Adrenal gland (tissue), 19 donors: ENCODE measurements at places on chromosomes 7 and 10. TPM values are rescaled to one million over a fixed set of nuclear protein-coding genes. Genes with fewer than 3 reads are reported as not detected.

GRCh38 chr10:38038932-38039245 is 28.4 kb downstream of the ZNF33A start:
- DNase-seq: no peak

DNA sequence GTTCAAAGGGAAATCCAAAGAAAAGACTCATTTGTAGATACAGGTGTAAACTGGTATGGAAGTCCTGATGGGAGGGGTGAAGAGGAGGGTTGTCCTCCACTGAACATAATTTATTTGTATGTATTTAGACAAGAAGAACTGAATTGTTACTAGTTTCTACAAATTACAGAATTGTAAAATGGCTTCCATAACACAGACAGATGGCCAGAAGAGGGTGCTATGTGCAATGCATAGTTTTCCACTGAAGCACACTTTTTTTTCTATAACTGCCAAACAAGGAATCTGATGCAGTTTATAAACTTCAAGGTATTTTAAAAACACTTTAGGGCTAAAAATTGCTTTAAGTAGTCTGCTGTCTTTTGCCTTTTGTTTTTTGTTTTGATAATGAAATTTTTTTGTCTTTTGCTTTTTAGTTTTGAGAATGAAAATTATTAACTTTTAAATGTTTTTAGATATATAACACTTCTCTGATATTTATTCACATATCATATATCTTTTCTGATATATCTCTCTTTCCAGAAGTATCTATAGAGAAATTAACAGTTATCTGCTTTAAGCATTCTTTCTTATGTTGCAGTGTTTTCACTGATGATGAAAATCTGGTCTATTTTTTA is 58.5 kb downstream of the PHYHIPL start:
- no peak for DNase-seq

DNA sequence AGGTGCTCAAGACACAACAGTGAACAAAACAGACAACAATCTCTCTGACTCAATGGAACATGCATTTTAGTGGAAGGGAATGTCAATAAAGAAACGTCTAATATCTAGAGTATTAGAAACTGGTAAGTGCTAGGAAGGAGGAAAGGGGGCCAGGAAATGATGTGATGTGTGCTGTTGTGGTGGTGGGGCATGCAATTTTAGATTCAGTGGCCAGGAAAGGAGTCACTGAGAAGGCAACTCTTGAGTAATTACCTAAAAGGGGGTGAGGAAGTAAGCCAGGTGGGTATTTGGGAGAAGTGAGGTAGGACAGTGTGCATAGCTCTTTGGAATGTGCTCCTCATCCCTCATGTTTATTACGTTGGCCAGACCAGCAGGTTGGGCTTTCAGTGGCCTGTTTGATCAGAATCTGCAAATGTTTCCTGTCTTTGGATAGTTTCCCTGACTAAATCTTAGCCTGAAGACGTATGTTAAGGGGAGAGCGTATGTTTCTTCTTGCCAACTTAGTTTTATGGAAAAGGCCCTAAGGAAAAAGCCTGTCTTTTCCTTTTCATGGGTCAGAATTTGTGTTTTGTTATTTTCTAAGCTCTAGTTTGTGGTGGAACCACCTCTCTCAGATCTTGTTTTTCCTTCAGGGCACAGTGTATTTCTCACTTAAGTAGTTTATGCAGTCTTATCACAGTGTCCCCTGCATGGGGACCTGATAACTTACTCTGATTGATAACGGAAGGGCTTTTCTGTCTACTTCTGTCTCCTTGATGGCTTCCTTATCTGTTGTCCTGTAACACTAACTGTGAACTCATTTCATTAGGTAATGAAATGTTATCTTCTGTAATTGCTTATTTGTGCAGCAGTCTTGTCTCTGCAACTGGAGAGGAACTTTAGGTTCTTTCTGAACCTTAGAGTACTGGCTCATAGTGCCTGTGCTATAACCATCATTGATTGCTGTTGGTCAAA is 203.7 kb downstream of the AUTS2 start:
- no peak for DNase-seq

- DNase-seq: no peak
Measured at GRCh38 chr10:75726522-75727483, 295.4 kb downstream of the LRMDA start.

GRCh38 chr7:37065779-37066271 is 341.5 kb upstream of the AOAH start:
- DNase-seq: no peak

DNA sequence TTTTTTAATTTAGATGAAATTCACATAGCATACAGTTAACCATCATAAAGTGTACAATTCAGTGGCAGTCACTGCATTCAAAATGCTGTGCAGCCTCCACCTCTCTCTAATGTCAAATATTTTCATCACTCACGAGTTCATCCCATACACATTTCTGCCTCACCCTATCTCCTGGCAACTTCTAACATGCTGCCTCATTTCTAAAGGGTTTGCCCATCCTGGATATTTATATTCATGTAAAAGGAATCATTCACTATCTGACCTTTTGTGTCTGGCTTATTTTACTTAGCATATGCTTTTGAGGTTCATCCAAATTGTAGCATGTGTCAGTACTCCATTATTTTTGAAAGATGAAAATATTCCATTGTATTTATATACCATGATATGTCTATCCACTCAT is 286.9 kb upstream of the VSTM2A start:
- no peak for DNase-seq

DNA sequence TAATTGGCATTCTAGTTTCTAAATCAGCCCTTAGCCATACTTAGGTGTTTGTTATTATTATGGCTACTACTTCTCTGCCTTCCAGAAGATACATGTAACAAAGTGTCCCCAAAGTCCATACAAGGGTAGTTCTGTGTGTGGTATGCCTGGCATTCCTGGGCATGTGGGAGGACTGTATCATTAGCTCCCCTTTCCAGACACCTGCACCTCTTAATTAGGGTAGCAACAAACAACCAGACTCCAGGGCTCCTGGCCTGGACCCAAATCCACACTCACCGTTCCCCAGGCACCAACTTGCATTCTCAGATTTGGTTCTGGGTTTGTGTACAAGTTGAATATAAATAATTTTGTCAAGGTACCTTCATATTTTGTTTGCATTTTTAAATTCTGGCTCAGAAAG is 15.5 kb upstream of the CALD1 start:
- no peak for DNase-seq

DNA sequence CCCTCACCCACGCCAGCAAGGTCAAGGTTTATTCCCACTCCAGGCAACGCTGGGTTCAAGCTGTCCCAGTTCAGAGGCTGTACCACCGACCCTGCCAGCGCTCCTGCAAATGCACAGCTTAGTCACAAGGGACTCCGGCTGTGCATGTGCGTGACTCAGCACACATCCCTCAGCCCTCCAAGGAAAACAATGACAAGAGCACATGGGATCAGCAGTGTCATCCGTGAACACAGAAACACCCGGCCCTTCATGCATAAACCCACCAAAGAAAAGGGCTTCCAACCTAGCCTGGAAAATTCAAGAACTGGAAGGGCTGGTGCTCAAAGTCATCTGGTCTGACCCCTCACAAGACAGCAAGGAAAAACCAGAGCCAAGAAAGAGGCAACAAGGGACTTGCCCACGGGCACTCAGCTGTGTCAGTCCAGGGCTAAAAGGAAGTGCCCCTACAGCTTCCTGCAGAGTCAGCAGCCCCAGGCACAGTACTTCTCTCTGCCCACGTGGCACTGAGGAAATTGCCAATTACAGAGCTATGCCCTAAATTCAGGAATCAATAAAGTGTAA is 106.1 kb downstream of the KCNMA1 start:
- DNase-seq: peak; percentile 93

GRCh38 chr7:79051915-79052314 is 401.6 kb downstream of the MAGI2 start:
- DNase-seq: no peak

DNA sequence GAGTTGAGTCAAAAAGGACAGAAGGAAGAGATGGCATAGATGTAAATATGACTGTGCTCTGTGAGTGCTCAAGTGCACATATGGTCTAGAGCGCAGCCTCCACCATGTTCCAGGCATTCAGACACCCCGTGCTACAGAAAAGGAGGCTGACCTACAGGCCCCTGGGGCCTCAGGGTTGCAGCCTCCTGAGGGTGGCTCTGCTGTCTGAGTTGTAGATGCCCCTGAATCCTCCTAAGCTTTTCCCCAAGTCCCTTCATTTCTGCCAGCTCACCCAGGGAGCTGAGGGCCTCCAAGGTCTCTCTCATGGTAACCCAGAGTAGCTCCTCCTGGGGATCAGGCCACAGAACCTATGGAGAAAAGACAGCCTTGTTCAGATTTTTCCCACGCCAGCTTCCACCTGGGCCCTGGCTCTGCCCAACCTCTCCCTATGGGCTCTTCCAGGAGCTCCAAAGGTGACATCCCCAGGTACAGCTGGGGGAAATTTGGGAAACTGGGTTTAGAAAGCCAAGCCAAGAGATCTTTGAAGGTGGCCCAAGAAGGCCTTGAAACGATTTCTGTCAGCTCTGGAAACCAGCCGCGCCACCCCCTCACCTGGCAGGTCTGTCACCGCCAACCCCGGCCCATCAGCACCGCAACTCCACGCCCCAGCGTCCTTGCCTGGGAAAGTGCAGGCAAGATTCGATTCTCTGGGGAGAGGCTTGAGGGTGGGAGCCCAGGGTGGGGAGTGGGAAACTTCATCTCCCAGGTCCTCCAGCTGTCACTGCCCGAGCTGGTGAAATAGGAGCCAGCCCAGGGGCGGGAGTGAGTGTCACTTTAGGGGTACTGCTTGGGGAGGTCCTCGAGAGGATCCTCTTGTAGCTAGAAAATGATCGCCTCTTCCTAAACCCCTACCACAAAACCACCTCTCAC is 2.4 kb downstream of the ZNF467 start:
- DNase-seq: peak; percentile 22

DNA sequence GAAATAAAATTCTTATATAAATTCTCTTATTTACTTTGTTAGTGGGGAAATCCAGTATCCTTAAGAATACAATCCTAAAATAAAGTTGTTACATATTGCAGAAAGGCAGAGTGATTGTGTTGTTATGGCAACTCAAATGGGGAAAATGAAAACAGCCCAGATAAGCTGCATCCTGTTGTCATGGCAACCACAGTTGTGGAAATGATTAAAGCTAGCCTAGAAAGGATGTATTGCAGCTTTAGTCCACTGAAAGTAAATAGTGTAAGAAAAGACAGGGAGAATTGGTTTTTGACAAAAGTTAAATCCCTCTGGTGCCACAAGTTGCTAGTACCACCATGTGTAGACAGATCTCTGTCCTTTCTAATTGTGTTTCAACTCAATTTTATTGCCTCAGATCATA is 43.2 kb downstream of the BTRC start:
- DNase-seq: no peak

DNA sequence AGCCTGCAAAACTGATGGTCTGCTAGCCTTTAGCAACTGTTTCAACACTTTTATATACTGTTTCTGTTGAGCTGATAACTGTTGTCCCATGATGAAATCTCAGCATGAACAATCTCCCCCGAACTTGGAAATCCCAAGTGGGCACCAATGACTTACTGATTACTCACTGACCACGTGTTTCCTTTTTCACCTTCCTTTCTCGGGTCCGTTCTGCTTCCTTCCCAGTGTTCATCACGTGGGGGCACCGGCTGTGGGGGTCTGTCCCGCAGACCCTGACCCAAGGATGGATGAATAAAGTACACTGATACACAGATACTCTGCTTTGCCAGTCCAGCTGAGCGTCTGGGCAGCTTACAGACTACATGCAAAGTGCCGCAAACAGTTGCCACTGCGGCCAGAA is 39.0 kb upstream of the RASGEF1A start:
- no peak for DNase-seq

DNA sequence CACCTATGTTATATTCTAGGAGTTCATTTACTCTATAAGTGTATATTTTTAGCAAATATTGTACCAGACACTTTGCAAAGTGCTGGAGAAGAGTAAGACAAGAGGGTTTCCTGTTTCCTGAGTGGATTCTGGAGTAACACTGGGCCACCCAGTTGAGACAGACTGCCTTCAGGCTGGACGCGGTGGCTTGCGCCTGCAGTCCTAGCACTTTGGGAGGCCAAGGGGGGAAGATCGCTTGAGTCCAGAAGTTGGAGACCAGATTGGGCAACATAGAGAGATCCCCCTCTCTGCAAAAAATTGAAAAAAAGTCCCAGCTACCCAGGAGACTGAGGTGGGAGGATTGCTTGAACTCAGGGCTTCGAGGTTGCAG is 772 bp upstream of the ZSCAN25 start:
- no peak for DNase-seq

- peak; percentile 19 for DNase-seq
Measured at GRCh38 chr10:73251683-73252444, 580 bp downstream of the MRPS16 start.

DNA sequence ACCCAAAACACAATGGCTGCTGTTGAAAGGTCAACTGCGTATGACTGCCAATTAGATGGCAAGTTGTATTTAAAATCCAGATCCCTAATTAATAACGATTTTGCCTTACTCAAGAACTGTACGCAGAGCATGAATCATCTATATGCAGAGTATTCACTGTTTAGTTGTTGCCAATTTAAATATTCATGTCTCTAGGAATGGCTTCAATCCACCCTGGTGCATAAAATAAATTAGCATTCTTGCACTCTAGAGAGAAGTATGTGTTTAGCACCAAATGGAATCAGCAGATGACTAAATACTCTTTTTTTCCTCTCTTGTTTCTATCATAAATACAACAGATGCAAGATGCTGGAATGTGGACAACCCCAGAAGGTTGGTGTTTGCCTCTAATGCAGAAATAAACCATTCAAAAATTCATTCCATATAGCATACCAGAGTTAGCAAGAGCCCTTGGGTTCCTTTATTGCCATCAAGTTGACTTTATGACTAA is 320.3 kb downstream of the LRRTM3 start:
- no peak for DNase-seq

DNA sequence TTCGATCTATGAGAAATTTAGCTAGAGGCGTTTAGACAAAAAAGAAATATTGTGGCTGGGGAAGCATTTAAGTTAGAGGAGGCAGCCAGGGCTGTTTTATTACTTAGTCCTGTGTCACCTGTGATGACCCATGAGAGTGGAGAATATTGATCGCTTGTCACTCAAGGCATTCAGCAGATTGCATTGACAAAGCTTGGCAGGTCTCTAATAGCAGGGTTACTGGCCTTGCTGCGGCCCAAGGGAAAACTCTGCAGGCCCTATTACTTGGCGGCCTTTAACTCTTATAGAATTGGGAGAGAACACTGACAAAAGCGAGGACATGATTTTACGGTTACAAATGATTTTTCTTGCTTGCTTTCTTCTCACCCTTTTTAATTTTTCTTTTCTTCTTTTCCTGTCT is 473.5 kb downstream of the AUTS2 start:
- no peak for DNase-seq

PLCE1 gene
- total RNA-seq: 3.4 TPM

MALRD1 gene
- total RNA-seq: 4.8 TPM

ADARB2 gene
- total RNA-seq: 1.9 TPM

GDF2 gene
- total RNA-seq: not detected

URGCP gene
- 79.2 TPM for total RNA-seq

OPN1SW gene
- not detected for total RNA-seq

C10orf105 gene
- total RNA-seq: 0.48 TPM

TYSND1 gene
- total RNA-seq: 18.0 TPM

NME8 gene
- total RNA-seq: not detected
